NCI-H2081 treated with DMSO at 0.1 percent for 48 hours (cell line): ENCODE measurements at places on chromosomes 1 and 21.

DNA sequence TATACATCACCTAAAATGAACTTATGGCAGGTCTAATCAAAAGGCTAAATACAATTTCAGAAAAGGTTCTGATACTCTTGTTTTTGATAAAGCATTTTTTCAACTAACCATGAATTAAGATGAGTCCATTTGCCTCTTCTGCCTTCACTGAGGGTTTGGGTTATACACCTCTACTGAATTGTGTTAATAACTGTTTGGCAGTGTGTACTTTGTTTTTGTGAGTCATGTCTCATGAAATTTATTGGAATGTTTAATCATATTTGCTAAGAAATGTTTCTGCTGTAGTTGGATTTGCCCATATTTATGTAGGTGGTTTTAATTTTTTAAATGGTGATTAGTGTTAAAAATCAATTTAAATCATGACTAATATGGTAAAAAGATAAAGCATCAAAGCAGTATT, 190.5 kb downstream of the HS2ST1 start:
- DNase-seq: no peak

GRCh38 chr21:42441963-42442362, 38.3 kb downstream of the UBASH3A start:
- no peak for DNase-seq

- no peak for DNase-seq
Observed at GRCh38 chr1:198780376-198780775, 141.5 kb downstream of the PTPRC start.

- no peak for DNase-seq
Observed at GRCh38 chr21:43658088-43658741, 1.1 kb downstream of the HSF2BP start.

DNA sequence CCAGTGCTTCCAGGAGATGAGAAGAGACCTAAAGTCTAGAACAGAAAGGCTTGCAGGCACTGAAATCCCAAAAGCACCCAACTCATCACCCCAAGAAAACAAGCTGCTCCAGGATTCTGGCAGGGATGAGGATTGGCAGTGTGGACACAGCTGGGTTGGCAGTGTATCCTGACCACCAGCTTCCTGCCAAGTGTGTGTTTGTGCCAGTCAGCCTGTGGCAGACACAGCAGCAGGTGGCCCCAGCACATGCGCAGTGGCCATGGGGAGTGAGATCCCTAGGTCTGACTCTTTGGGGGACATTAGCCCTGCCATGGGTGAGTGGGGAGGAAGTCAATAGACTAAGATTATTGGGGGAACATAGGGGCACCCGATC, 8.7 kb upstream of the SNAPIN start:
- peak; percentile 88 for DNase-seq

GRCh38 chr1:43352881-43353280, 5.9 kb upstream of the CDC20 start:
- no peak for DNase-seq

DNA sequence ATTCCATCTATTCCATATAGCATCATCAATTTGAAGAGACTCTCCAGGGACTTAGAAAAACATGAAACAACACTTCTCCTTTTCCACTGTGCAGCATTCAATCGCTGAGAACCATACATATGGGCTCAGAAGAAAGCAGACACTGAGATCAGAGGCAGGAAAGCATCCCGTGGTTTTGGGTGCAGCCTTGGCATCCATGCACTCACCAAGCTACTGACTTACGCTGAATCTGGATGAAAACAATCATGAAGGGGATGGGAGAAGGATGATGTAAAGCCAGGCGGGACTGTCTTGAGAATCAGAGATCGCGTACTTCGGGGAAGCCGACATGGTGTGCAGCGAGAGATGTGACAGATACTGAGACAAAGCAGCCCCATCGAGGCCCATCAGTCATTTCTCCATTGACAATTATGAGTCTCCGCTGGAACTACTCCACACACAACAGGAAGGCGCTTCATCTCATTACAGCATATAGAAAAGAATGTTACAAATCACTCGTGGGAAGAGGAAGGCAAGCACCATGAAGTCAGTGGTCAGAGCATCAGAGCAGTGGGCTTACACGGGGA, 2.3 kb upstream of the TIAM1 start:
- DNase-seq: no peak

- DNase-seq: peak; percentile 25
Observed at GRCh38 chr1:200038981-200039848, 11.7 kb downstream of the NR5A2 start.

GRCh38 chr1:233509526-233509925, 104.4 kb upstream of the KCNK1 start:
- no peak for DNase-seq

DNA sequence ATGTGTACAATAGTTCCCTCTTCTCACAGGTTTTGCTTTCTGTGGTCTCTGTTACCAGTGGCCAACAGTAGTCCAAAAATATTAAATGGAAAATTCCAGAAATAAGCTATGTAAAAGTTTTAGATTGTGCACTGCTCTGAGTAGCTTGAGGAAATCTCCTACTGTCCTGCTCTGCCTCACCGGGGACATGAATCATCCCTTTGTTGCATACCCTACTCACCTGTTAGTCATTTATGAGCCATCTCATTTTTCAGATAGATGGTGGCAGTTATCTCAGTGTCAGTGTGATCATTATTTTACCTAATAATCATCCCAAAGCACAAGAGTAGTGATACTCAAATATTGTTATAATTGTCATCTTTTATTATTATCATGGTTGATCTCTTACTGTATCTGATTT, 688.1 kb downstream of the PLA2G4A start:
- DNase-seq: no peak

DNA sequence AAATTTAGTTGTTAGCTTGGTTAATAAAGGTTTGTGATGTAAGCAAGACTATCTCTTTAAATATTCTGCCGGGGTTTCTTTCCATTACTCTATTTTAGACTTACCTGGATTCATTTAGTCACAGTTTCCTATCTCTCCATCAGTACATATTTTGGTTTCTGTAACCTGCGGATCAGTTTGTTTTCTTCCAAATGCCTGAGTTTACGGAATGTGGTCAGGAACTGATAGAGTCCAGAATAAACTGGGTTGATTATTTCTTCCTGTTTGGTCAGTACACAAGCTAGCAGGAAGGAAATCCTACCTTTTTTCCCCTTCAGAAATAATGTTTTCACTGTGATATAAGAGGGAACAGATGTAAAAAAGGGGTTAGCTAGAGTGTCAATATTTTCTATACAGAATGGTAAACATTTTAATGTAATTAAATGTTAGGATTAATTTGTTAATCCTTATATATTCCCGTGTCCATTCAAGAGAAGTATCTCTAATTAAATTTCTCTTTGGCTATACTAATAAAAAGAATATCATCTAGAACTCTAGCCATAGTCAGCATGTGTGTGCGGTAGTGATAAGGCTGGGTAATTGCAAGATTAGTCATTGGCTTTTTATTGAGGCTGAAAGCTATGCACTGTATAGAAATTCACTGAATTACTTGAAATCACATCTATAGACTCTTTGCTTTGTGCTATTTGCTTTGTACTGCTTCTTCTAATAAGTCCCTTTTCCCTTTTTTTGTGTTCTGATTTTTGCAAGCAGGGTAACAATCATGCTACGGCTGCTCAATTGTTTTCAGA, 144.7 kb upstream of the ADGRL4 start:
- no peak for DNase-seq

DNA sequence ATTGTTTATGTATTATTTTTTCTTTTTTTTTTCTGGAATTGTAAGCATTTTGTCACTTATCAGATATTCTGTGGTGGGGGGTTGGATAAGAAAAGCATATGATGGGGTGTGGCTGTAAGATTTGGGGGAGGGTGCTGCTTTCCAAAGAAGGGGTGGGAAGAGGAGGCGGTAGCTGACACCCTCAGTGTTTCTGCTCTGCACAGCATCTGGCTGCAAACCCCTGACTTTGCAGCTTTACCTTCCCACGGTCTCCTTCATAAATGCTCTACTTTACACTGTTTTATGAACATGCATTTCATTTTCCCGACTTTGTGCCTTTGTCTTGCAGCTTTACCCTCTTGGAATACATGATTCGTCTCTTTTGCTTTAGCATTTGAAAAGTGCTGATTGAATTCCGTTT, 7.6 kb downstream of the FMN2 start:
- DNase-seq: no peak
